Prostate gland (tissue), 2 donors: ENCODE measurements at places on chromosomes 6 and 20.

DNA sequence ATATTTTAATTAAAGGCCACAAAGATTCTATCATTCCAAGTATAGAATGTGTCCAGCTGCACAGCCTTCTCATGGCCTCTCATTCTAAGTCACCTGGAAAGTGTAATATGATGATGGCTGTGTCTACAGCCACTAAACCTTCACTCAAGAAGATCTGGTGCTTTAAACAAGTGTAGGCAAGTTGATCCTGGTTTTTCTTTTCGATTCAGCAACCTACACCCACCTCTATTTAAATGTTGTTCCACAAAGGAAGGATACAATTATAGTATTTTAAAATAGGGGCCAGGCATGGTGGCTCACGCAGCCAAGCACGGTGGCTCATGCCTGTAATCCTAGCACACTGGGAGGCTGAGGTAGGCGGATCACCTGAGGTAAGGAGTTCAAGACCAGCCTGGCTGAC lies 25.5 kb upstream of the DST start:
- no peak for DNase-seq

GRCh38 chr6:150606168-150606591 lies 6.5 kb downstream of the PLEKHG1 start:
- DNase-seq, result no peak

DNA sequence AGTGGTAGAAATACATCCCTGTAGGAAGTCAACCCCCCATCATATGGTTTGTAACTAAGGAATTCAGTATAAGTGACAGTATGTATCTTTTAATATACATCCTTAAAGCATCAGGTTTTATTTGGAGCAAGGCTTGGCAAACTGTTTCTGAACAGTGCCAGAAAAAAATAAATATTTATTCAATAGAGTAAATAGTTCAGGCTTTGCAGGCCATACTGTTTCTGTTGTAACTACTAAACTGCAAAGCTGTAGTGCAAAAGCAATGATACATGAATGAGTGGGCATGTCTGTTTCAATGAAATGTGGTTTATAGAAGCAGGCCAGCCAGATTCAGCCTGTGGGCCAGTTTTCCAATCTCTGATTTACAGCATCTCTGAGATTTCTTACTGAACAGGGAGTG lies 977 bp downstream of the MEI4 start:
- DNase-seq, result peak; percentile 6

DNA sequence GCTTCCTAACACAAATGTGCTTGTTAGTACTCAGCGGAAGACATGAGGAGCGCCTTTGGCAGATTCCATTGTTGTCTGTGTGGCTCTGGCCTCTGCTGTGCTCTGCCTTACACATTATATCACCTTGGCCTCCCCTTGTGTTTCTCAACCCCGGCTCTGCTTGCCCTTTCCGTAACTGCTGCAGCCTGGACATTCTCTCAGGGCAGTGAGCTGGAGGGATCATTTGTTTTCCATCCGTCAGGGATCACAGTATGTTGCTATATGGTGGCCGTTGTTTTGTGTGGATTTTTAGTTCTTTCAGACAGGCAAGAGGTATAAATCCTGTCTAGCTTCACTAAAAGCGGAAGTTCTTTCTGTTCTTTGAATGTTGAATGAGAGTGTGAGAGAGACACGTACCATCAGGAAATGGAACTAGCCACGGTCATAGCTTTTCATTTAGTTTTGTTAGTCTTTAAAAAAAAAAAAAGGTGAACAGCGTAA lies 175.1 kb downstream of the JARID2 start:
- no peak for DNase-seq

DNA sequence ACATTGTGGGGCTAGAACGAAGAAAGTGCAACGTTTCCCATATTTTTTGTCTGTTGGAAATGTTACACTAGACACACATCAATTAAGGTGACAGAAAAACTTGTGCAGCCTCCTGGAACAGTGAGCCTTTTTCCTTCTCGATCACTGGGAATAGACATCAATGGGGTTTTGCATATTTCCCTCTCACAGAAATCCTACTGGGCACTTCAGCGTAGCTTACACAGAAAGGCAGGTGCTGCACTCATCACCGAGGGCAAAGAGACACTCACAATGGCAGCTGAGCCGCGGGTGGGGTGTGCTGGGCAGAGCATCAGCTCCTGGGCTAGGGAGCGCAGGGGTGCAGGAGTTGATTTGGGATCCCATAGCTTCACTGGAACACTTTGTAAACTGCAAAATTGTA lies 64.5 kb downstream of the THBS2 start:
- DNase-seq, result no peak

DNA sequence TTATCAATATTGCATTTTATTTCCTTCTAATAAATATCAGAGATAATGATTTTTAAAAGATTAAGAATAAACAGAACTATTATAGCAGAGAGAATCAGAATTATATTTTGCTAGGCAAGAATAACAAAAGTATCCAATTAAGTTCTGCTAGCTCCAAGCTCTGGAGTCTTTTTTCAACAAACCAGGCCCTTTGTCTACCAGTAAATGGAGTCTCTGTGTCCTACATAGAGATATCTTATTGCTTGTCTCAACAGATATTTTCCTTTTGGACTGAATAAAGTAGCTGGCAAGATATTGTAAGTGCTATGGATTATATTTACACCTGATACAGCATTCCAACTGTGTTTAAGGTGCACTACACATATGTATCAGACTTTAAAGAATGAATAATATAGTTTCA lies 107.1 kb downstream of the DST start:
- no peak for DNase-seq

DNA sequence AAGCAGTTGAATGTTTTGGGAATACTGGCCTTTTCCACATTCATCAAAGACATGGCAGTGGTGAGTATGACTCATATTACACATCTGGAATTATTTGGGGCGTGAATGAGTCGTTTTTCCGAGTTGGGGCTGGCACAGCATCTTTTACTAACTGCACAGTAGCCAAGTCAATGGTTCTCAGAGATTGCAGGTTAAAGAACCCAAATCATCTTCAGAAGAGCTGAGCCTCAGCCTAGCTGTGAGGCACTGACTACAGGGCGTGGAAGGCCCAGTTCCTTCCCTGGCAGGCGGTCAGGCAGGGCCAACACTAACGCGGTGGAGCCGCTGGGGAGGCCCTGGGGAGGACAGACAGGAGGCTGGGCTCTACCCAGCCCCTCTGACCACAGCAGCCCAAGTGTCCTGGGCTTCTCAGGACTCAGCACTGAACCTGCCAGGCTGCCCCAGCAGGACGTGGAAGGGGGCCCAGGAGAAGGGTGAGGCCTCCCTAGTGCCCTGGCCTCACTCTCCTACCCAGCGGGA lies 20.1 kb upstream of the HELZ2 start:
- no peak for DNase-seq

DNA sequence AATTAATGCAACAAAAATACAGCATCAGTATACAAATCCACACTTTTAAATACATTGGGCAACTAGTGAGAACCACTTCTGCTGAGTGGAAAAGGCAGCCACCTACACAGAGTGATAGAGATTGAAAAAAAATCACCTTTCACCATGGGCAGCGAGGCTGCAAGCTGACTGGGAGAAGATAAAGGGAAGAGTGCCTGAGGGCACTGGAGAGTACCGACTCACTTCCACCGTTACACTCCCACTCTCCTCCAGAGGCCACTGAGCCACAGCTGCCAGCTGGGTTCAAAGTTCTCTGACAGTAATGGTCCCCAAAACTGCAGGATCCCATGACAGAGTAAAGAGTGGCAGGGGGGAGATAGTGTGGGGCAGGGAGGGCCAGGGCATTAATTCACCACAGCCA lies 24.1 kb downstream of the PXT1 start:
- no peak for DNase-seq

DNA sequence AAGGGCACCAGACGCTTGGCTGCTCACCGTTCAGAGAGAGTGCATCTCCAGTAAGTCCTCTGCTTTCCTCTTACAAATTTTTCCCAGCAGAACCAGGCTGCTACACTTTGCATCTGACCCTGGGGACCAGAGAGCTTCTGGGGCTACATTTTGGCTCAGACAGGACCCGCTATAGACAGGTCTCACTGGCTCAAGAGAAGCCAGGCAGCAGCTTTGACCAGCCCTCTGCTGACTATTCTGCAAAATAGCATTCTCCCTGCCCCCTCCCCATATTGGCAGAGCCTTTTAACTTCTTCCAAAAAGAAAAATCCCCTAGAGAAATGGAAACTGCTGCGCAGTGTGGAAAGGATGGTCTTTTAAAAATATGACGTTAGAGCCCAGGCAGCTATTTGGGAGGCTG lies 37.2 kb downstream of the CPXM1 start:
- DNase-seq, result no peak

- DNase-seq, result no peak
These were observed 46.3 kb downstream of the SOD2 start for GRCh38 chr6:159646733-159647132.

- no peak for DNase-seq
These were observed 75.4 kb downstream of the GRM4 start for GRCh38 chr6:34070315-34071135.

DNA sequence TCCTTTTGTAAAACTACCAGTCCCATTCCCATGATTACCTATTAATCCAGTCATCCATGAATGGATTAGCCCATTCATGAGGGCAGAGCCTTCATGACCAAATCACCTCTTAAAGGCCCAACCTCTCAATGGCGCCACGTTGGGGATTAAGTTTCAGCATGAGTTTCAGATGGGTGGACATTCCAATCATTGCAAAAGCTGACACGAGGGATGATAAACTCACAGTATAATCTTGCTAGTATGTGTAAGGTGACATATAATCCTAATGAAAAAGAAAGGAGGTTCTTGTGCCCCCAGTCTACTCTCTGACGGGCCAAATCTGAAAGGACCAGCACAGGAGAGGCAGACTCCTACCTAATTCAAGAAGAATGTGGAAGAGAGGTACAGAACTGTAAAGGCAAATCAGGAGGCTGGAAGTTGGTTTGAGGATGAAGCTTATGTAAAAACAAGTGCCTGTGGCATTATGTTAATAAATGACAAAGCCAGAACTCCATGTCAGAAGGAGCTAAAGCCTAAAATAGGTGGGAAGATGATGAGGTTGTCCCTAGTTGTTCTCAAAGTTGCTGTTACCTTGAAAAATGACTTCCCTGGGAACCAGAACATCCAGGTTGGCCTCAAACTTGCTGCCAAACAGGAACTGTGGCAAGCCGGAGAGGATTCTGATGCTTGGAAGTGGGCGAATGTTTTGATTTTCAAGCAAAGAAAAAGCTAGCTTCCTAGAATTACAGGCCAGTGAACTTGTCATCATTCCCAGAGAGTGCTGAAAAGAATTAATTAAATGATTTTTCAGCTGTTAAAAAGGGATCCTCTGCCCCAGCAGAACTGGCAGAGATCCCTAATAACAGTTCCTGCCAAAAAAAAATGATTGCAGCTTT lies 106.5 kb upstream of the TIAM2 start:
- no peak for DNase-seq

GRCh38 chr6:91572878-91573277 lies 986.0 kb upstream of the MAP3K7 start:
- no peak for DNase-seq

- no peak for DNase-seq
These were observed 104.1 kb downstream of the B3GAT2 start for GRCh38 chr6:70852667-70853246.

- no peak for DNase-seq
These were observed 139.6 kb downstream of the PHACTR3 start for GRCh38 chr20:59743767-59744485.
